ENCODE measurements at places on chromosomes 11 and 22.

DNA sequence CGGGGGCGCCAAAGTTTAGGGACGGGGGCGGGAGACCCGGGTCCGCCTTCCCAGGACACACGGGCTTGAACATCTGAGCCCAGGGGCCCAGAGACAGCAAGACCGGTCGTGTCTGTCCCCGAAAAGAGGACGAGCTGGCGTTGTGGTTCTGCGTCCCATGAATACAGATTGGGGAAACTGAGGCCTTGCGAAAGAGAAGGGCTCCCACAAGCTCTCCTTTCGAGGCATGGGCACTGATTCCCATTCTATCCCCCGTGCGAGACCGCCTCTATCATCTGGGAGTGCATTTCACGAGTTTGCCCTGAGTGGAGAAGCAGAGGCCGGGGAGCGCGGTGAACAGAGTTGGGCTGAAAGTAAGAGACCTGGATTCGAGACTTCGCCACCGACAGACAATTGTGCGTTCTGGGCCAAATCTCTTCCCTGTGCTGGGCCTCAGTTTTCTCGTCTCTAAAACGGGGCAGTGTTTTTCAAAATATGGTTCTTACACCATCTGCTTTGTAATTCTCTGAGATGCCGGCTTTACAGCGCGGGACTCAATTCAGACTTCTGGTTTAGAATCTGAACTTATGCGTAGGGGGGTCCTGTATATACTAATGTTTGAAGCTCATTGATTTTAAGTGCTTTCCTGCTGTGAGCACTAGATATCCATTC lies 471 bp downstream of the RNF185 start:
- peak; percentile 48 for DNase-seq

DNA sequence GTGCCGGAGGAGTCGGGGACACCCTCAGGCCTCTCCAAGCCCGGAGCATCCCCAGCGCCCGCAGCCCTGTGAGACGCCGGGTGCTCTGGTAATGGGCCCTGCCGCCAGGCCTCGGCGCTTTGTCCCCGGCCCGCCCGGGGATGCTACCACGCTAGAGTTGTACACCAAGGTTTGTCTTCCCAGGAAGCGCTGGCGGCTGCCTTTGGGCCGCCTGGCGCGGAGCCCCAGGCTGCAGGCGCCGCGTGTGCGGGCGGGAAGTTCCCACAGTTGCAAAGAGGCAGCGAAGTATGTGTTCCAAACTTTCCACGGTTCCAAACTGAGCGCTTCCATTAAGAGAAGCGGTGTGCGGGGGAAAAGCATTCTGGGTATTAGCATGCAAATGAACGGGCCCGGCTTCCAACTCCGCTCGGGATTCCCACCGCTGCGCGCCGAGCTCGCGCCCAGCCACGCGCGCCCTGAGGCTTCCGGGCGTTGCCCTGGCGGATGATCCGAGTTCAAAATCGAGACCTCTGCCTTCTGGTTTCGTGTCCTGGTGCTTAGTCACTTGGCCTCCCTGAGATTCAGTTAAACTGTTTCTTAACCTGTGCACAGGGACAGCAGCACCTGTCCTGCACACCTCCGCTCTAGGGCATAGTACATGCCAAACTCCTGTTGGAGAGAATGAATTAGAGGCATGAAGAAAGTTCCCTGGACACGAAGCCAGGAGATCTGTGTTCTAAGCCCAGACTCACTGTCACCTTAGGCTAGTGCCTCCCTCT lies 1.3 kb upstream of the PATZ1 start:
- DNase-seq, result peak; percentile 78

DNA sequence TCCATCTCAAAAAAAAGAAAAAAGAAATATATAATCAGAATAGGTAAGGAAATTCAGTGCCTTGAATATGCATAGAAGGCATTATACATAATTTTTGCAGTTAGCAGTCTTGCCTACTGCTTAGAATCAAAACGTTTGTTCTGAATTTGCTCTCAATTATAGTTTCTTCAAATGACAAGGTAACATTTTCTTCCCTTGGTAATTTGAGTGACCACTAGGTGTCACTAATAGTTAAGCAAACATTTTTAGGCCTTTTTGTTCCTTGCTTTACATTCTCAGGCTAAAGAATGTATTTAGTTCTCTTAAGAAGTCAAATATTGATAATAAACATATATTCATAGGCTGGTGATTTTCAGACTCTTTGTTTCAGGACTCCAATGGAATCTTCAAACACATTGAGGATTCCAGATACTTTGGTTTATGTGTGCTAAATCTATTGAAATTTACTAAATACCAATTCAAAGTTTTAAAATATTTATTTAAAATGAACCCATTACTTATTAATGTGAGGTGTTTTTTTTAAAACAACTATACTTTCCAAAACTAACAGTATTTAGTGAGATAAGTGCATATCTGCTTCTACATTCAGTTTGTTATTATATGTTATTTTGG lies 55.0 kb upstream of the DEPDC7 start:
- peak; percentile 72 for DNase-seq

DNA sequence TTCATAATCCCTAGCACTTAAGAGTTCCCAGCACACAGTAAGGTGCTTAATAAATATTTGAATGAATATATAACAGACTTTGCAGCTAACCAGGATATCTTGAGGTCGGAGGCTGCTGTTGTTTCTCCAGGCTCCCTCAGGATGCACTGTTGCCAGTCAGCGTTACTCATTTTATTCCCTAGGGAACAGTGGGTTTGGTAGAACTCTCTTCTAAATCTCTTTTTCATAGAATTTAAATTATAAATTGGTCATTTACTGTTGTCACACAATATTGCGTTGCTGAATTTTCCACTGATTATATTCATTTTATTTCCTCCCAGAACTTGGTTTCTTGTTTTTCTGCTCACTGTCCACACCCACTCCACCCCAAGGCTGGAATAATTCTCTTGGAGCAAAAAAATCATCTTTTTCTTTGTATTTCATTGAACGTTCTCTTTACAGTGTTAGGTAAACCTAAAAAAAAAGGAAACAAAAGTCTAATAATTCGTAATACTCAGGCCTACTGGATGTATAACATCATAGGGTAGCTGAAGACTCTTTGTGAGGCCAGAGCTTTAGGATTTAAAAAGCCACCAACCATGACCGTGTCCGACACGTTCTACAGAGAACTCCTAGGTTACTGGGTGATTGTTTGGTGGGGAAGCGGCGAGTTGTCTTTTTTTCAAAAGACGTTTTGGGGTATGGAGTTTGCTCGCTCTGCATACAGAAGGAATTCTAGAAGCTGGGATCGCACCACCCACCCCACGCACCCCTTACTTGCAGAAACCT lies 766 bp upstream of the CAPRIN1 start:
- DNase-seq, result peak; percentile 49

- peak; percentile 93 for DNase-seq
Observed at GRCh38 chr11:76629853-76630599, 40.5 kb downstream of the LRRC32 start.

DNA sequence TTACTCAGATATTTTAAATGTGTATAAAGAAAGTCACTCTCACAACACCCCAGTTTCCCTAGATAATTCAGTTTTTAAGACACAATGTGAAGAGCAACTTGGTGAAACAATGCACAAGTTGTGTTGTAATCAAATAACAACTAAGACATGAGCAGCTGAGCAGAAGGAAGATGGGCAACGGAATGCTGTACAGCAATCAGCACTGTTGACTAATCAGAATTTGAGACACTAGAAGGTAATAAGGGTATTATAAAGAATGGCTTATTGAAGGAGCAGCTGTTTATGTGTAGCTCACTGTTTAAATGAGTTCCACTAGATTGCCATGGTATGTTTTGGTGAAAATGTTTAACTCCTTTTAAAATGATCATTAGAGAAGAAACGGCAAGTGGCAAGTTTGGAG lies 60.1 kb downstream of the SOX6 start:
- DNase-seq, result no peak

- DNase-seq, result no peak
Observed at GRCh38 chr22:22388494-22388893, 120.0 kb downstream of the ZNF280B start.

DNA sequence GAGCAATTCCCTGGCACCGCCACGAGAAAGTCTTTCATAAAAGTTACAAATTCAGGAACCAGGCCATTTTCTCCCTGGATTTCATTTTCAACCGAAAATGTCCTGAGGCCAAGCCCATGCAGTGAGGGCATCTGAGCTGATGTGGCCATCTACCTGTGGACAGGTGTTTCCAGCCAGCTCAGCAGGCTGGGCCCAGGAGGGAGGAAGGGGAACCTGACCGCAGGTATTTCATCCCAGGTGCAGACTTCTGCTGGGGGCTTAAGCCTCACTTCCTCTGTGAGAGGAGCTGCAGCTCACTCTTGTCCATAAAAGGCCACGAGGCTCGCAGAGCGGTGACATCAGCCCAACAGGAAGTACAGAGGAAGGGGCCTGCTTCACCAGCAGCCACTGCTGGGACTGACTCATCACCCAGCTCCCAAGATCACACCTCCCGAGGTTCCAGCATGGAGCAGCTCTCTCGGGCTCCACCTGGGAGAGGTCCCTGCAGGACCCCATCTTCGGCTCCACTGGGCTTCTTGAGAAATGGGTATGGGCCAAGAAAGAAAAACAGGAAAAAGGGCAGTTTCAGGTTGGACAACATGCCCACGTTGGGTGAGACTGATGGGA lies 56.4 kb downstream of the MYH9 start:
- DNase-seq, result peak; percentile 95

GRCh38 chr11:7257724-7258123 lies 6.0 kb downstream of the SYT9 start:
- DNase-seq, result no peak

DNA sequence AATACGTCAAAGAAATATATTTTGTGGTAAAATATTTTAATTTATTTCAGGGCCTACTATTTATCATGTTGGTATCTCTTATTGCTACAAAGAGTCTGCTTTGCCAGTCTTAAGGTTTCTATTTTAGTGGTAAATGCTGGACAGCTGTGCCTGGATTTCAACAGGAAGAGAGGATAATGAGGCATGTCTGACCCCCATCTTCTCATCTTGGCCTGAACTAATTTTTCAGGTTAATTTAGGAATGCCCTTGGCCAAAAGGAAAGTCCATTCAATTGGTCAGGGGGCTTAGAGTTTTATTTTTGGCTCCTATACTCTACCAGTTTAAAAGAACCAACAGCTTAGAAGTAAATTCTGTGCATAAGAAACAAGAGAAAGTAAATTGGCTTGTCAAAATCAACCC lies 428.2 kb downstream of the LUZP2 start:
- no peak for DNase-seq

GRCh38 chr11:69352715-69353319 lies 58.9 kb downstream of the MYEOV start:
- DNase-seq, result peak; percentile 93

DNA sequence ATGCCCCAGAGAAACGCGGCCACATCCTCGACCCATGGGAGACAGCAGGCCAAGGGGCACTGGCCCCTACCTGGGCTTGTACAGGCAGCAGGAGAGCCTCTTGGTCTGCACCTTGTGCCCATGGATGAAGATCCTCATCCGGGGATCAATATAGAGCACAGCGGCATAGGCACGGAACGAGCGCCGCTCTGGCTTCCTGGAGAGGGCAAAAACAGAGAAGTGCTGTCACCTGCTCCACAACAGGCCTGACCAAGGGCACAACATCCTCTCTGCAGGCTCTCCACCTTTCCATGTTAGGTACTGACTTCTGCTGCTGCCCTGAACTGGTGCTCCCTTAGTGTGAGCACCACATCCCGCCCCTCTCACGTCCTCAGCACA lies 27.2 kb downstream of the MORC2 start:
- DNase-seq, result no peak

DNA sequence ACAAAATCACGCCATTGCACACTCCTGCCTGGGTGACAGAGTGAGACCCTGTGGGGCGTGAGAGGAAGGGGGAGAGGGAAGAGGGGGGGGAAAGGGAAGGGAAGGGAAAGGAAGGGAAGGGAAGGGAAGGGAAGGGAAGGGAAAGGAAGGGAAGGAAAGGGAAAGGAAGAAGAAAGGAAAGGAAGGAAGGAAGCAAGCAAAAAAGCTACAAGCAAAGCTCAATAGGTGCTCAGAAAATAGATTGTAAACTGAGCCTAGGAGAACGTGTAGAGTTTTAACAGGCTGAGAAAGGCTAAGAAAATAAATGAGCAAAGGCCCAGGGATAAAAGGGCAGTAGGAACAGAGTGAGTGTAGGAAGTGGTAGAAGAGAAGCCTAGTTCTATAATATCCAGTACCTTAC lies 30.8 kb upstream of the GDPD4 start:
- DNase-seq, result no peak

DNA sequence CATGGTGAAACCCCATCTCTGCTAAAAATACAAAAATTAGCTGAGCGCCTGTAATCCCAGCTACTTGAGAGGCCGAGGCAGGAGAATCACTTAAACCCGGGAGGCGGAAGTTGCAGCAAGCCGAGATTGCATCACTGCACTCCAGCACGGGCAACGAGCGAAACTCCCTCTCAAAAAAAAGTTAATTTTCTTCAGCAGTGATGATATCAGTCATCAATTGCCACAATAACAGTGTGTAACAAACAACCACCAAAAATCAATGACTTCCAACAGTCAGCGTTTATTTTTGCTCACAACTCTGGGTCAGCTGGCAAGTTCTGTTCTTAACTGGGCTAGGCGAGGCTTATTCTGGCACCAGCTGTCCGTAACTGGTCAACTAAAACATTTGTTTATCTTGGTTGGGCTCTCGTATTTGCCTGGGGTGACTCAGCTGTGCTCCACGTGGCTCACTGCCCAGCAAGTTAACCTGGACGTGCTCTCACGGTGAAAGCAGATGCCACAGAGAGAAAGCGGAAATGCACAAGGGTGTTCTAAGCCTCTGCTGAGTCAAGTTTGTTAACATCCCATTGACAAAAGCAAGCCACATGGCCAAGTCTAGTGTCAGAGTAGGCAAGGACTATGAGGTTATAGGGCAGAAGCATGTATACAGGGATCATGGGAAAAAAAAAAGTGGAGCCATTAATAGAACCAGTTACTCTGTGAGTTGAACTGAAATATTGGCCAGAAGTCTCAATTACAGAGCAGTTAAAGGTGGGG lies 52.1 kb downstream of the LHFPL7 start:
- DNase-seq, result peak; percentile 98

- DNase-seq, result peak; percentile 73
Observed at GRCh38 chr11:58629857-58630256, 7.4 kb downstream of the CNTF start.

DNA sequence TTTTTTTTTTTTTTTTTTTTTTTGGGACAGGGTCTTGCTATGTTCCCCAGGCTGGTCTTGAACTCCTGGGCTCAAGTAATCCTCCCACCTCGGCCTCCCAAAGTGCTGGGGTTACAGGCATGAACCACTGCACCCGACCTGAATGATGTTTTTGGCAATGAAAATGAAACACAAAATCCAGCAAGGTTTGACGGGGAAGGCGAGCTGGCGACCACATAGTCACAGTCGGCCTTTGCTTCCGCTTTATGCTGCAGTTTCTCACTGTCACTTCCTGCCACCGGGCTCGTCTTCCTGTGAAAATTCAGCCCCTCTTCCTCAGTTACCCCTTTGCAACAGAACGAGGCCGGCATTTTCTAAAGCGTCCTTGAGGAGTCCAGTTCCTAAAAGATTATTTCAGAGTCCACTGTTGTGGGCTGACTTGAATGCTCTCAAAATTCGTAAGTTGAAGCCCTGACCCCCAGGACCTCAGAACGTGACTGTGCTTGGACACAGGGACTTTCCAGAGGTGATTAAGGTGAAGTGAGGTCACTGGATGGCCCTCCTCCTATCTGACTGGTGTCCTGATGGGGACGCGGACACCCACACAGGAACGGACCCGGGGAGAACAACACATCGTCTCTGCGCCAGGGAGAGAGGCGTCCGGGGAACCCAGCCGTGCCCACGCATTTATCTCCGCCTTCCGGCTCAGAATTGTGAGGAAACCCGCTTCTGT lies 2.9 kb upstream of the BID start:
- DNase-seq, result no peak

- no peak for DNase-seq
Observed at GRCh38 chr11:65781152-65781961, 581 bp upstream of the AP5B1 start.

GRCh38 chr22:31140746-31141145 lies 438 bp upstream of the PLA2G3 start:
- no peak for DNase-seq
